ENCODE measurements at places on chromosomes 13 and 19.
A peak's percentile ranks its signal among the peaks of the same experiment; 100 is the strongest.

- no peak for DNase-seq
These were observed 3.0 kb downstream of the CBY2 start for GRCh38 chr13:45704854-45705695.

- no peak for DNase-seq
These were observed 88.2 kb upstream of the MBNL2 start for GRCh38 chr13:97133955-97134354.

GRCh38 chr13:41306271-41307145 is 4.6 kb upstream of the NAA16 start:
- no peak for DNase-seq

DNA sequence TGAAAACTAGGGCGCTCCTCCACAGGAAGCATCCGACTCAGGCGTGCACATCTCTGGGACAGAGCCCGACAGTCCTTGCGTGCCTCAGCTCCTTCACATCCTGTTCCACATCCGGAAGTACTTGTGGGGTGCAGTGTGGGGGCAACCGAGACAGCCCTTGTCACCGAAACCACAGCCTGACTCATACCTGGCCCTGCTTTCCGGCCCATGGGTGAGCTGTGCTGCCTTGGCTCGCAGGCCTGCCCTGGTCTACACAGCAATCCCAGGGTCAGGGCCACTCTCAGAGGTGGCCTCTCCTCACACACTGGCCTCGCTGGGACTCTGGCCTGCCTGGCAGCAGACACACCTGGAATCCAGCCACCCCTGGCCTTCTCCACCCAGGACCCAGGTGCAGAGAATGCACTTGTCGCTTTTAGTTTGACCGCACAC is 100.4 kb downstream of the STK24 start:
- DNase-seq = peak; percentile 90

All from stimulated activated CD8-positive, alpha-beta memory T cell treated with anti-CD3 and anti-CD28 coated beads, Interleukin-4, amount 100 ng/mL, for 48 hours (primary cell).